Colonic mucosa (tissue), 4 donors: ENCODE measurements at places on chromosomes 5 and 9. TPM values are rescaled to one million over a fixed set of nuclear protein-coding genes. Genes with fewer than 3 reads are reported as not detected.

DNA sequence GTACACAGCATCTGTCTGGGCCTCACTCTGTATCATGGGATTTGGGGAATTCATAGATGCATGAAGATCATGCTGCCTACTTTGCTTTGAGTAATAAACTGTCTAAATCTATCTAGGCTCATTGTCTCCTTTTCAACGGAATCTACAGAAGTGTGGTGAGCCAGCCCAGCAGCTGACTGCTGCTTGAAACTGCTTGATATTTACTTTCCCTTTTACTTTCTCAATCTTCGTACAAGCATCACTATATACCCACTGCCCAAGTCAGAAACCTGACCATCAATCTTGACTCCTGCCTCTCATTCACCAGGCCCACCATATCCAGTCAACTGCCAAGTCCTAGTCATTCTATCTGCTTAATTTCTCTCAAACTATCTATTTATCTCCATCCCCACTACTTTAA is 142.9 kb downstream of the NR2F1-AS1 start:
- H3K27me3 ChIP-seq, result no peaks in the 10 kb centered on the region
- DNase-seq, result no peak
- H3K27ac ChIP-seq, result no peak overlapping the region

- H3K27ac ChIP-seq, result no peak overlapping the region
- no peak overlapping the region for H3K4me3 ChIP-seq
- no peaks in the 10 kb centered on the region for H3K36me3 ChIP-seq
- no peak for DNase-seq
- no peaks in the 10 kb centered on the region for H3K4me1 ChIP-seq
These were observed 30.8 kb downstream of the CNTRL start for GRCh38 chr9:121105531-121105930.

- H3K27me3 ChIP-seq, result no peaks in the 10 kb centered on the region
- H3K4me1 ChIP-seq, result no peaks in the 10 kb centered on the region
- DNase-seq, result no peak
- no peaks in the 10 kb centered on the region for H3K36me3 ChIP-seq
- no peak overlapping the region for H3K4me3 ChIP-seq
- H3K27ac ChIP-seq, result no peak overlapping the region
These were observed 107.6 kb downstream of the SIL1 start for GRCh38 chr5:139090581-139090980.

Gene PCDHGB7
- 3.3 TPM for total RNA-seq

Gene ARHGEF28
- 7.6 TPM for total RNA-seq

Gene ZNF618
- total RNA-seq, result 3.3 TPM

Gene PCDHGB5
- total RNA-seq, result 3.1 TPM

Gene SLC36A2
- total RNA-seq, result not detected

Gene PCDHA12
- not detected for total RNA-seq

Gene FOXI1
- not detected for total RNA-seq

Gene FBLL1
- total RNA-seq, result 0.58 TPM
